ENCODE measurements at places on chromosomes 1 and 21.

DNA sequence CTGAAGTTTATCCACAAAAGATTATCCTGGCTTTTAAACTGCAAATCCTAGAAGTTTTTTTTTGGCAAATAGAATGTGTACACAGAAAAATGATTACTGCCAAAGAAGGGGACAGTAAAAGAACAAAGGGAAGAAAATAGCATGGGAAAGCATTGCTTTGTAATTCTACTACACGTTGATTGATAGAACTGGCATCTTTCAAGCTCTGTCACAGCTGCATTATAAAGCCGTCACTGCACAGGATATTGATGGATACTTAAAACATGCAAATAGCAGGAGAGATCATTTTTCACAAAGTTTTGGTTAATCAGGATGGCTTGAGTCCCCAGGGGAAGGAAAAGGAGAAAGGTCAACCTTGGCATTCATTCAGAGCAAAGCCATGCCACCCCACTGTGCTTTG lies 183.7 kb upstream of the RRP15 start:
- DNase-seq: no peak

- DNase-seq: no peak
Observed at GRCh38 chr1:85317560-85317959, 41.1 kb upstream of the BCL10 start.

GRCh38 chr1:151113877-151114276 lies 32.6 kb downstream of the SEMA6C start:
- no peak for DNase-seq

- no peak for DNase-seq
Observed at GRCh38 chr1:25785333-25786067, 14.5 kb upstream of the SELENON start.

DNA sequence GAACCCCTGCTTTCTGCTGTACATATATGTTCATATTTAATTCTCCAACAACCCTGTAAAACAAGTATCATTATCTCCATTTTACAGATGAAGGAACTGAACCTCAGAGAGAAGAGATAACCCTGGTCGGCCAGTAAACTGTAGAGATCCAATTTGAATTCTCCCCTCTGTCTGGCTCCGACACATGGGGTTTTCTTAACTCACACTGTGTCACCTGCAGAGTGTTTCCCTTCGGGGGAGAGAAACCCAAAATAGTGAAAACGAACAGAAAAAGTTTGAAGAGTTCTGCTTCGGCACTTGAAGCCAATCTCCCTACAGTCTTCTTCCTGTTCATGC lies 17.4 kb upstream of the BCAR3 start:
- DNase-seq: no peak

- DNase-seq: peak; percentile 65
Observed at GRCh38 chr1:156583821-156584622, 4.5 kb downstream of the TTC24 start.

GRCh38 chr1:232878086-232878485 lies 72.3 kb upstream of the NTPCR start:
- DNase-seq: no peak

GRCh38 chr21:38741950-38742256 lies 63.8 kb upstream of the ETS2 start:
- no peak for DNase-seq

DNA sequence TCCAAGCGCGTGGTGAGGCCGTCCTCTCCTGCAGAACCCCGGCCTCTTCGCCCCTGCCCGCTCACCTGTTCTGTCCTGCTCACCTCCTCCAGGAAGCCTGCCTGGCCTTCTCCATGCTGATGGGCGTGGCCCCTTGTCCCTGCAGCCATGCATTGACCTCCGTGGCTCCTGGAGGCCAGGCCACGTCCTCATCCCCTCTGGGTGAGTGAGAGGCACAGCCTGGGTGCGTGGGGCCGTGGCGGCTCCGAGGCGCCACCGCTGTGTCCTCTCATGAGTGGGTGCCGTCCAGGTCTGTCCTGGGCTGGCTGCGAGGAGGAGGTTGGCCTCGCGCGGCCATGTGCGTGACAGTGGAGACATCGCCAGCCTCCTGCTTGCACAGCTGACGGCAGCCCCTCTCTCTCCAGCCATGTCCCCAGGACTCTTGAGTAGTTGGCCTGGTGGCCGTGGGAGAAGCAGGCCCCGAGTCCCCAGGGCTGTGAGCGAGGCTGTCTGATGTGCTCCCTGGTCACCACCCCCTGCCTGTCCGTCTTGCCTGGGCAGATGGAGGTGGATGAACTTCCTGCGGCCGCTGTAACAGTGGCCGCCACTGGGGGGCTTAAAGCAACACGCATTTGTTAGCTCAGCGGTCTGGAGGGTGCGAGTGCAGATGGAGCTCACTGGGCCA lies 58.1 kb downstream of the PRKCZ start:
- DNase-seq: no peak

GRCh38 chr1:228833911-228834688 lies 98.8 kb downstream of the RHOU start:
- DNase-seq: no peak

DNA sequence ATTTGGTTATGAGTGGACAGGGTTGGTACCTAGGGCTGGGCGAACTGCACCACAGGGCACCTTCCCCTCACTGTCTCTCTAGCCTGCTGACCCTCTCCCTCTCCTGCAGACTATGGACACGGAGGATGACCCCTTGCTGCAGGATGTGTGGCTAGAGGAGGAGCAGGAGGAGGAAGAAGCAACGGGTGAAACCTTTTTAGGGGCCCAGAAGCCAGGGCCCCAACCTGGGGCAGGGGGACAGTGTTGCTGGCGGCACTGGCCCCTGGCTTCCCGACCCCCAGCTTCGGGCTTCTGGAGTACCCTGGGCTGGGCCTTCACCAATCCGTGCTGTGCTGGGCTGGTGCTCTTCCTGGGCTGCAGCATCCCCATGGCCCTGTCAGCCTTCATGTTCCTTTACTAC lies 21.9 kb downstream of the DISP3 start:
- no peak for DNase-seq

GRCh38 chr1:84653130-84653677 lies 37.1 kb downstream of the SSX2IP start:
- DNase-seq: no peak

DNA sequence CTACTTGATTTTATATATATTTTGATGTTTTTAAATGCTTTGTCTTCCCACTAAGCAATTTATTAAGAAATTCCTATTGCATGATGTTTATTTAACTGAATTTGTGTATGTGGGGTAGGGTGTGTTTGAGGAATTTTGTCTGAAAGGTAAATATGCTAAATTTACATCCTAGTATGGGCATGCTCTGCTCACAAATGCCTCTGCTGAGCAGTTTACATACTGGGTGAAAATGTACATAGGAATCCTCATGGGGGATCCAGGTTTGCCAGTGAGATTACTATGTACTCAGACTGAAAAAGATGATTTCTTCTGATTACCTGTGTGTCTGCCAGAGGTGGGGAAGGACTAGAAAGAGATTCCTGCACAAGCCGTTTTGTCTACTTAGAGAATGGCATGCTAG lies 126.6 kb downstream of the DISP1 start:
- no peak for DNase-seq

DNA sequence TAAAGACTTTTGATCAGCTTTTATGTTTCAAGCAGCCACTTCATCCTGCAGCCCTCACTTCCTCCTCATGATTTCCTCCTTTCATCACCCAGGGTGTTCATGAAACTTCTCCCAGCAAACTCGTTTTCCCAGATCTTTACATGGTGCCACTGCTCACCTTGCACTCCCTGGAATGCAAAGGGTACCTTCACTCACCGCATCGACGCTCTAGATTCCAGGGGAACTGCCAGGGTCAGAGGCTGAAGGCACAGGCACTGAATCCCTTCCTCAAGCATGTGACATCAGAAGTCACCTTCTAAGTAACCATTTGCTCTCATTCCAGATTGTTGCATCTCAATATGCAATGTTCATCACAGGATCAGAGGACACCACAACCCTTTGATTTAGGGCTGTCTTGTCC lies 82.8 kb downstream of the PRKAB2 start:
- DNase-seq: no peak

GRCh38 chr1:169933984-169934725 lies 40.5 kb upstream of the SCYL3 start:
- DNase-seq: no peak

DNA sequence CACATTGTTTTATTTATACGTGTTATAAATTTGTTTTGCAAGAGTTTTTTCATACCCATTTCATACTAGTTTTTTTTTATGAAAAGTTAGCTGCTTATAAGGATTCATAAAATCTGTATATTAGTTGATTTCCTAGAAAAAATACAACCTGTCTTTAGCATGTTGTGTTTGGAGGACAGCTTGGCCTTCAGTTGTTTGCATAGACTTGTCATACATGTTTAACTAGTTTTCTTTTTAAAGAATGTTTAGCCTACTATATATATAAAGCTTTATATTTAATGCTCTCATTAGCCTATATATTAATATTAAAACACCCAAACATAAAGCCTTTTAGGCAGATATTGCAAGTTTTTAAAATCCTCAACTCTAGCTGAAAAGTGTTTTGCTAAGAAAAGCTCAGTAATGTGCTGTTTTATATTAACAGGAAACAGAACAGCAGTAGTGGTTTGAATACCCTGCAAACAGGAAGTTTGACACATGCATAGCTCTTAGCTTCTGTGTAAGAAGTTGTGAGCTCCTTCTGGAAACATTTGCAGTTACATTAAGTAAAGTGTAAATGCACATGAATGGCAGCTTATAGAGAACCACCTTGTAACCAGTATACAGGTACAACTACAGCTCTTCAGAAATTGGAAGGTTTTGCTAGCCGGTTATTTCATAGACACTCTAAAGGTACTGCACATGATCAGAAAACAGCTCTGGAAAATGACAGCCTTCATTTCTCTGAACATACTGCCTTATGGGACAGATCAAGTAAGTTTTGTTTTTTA lies at the start of gene PRKACB:
Gene PRKACB (plus strand): TSS at position 476 of the 770 bp plus-strand sequence. CDS start 91 bp downstream, at position 567.
- DNase-seq: no peak

DNA sequence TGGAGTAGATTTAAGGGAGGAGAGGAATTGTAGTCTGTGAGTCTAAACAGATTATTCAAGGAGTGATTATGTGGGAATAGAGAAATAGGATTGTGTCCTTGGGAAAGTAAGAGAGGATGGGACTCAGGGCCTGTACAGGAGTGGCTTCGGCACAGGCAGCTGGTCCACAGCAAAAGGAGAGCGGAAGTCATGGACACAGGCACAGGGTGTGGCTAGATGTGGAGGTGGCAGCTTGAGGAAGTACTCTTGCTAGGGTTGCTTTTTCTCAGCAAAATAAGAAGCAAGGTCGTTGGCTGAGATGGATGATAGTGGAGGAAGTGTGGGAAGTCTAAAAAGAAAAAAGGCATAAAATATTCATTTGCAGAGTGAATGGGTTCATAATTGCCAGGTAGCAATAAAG lies 18.5 kb upstream of the ZNF648 start:
- no peak for DNase-seq

GRCh38 chr1:203286161-203286984 lies 18.9 kb upstream of the BTG2 start:
- no peak for DNase-seq
